ENCODE measurements at places on chromosomes 7 and 10.

DNA sequence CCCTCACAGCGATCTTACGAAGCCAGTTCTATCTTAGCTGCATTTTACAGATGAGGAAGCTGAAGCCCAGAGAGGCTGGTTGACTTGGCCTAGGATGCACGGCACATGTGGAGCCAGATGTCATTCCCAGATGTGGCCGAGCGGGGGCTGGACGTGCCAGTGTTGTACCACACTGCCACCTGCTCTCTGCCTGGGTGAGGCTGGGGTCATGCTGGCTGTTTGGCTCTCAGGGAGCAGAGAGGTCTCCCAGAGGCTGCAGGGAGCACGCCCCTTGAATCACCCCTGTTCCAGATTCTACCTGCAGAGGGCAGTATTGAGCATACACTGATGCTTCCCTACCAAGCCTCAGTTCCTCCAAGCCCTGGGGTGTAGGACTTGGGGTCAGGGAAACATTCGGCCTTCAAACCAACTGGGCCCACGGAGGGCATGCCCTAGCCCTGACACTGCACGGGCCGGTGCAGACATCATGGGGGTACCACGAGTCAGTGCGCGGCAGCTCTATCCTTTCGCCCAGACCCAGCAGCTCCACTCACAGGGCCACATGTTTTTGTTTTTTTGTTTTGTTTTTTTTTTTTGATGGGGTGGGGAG, 3.8 kb upstream of the GTF2IRD1 start:
- peak; percentile 70 for DNase-seq

DNA sequence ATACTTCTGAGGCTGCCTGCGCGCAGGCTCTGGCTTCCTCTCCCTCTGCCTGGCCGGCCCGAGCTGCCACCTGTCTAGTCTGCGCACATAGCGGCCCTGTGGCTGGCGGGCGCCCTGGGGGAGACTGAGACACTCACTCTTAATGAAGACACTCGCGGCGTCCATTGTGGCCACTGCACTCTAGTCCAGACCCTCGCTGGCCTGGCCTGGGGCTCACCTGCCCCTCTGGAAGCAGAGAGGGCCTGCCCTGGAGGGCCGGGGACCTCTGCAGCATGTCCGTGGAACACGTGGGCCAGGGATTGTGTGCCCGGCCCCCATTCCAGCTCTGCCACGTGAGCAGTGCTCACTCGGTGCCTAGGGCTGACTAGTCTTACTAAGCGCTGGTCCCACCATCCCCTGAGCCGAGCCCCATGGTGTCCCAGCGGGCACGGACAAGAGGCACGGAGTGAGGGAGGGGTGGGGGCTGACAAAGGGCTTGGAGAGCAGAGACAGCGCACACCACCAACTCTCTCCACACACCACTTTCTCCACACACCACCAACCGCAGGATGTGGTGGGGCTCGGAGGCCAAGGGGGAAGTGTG, 149.3 kb downstream of the ELFN1 start:
- no peak for DNase-seq

- DNase-seq, result peak; percentile 94
These were observed at the start of gene EBF3 for GRCh38 chr10:129963641-129964501. Gene EBF3, minus strand, starts transcription at chr10:129964274. Its CDS starts 506 bp downstream, at chr10:129963768.

GRCh38 chr10:124573726-124574455, 112.3 kb downstream of the LHPP start:
- no peak for DNase-seq

DNA sequence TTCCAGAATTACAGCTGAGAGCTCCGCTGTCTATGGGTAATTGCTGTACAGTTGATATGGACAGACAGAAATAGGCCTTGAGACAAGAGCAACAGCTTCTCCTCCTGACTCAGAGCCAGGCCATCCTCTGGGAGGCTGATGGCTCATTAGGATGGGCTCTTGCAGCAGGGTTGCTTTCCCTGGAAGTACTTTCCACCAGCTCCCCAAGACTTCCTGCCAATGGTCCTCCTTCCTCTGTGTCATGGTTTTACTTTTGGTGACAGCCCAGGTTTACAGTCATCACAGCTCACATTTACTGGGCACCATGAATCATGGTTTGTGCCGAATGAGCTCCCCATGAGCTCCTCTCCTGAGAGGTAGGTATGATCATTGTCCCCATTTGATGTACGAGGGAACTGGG, 131.8 kb downstream of the HECW1 start:
- DNase-seq, result no peak

DNA sequence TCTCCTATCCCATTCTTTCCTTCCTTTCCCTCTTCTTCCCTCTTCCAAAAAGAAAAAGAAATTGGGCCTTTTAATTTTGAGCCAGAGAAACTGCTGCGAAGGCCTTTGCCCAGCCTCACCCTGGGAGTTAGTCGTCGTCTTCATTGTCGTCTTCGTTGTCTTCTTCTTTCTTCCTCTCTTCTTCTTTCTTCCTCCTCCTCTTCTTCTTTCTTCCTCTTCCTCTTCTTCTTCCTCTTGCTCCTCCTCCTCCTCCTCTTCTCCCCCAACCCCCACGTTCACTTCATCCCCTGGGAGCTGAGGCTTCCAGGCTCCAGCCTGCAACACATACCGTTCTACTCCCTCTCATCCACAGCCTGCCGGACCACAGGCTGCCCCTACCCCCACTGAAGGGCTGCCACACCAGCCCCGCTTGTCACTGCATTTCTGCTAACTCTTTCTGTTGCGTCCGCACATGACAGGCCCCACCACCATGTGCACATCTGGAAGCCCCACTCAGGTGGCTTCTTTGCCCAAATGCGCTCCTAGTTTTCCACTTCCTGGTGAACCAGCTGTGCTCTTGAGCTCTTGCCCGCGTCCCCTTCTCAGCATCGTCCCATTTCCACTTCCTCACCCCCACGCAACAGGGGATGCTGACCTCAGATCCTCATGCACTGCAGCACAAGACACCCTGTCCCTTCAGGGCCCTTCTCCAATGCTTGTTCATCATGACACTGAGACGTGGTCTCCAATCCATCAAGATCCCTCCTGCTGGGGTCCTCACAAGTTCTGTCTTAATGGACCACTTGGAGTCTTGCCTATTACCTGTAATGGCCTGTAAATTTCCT, 94.9 kb upstream of the SH2B2 start:
- no peak for DNase-seq

- DNase-seq, result no peak
These were observed 15.9 kb downstream of the SKIDA1 start for GRCh38 chr10:21509341-21510240.

GRCh38 chr7:47771336-47771989, 176.8 kb downstream of the PKD1L1 start:
- no peak for DNase-seq

DNA sequence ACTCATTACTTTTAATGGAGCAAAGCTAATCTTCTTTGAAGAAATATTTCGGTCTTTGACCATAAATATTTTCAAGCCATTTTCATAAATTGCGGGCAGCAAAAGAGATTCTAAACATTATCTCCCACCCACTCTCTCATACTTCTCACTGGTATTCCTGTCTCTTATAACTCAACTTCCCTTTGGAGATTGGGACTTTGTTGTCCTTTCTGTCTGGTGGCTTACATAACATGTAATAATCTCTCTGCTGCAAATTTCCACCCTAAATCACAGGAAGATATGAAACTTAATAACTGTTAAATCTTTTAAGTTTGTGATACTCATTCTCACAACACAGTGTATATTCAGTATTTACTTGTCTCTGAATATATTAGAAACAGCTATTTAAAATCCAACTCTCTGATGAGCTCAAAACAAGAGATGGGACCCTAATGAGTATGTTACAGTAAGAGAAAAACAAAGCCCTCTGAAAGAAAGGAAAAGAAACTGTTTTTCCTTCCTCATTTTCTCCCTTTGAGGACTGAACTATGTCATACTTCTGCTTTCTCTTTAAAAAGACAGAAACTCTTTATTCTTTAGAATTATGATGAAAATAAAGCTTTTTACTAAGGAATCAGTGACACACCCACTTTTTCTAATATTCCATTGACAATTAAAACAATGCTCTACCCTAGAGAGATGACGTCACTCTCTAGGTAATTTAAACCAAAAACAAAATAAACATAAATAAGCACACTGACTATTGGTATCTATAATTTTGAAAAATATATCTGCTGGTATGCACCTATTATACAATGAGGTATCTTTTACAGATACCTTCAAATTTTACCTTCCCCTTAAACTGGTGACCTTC, 14.7 kb downstream of the CALCR start:
- no peak for DNase-seq

DNA sequence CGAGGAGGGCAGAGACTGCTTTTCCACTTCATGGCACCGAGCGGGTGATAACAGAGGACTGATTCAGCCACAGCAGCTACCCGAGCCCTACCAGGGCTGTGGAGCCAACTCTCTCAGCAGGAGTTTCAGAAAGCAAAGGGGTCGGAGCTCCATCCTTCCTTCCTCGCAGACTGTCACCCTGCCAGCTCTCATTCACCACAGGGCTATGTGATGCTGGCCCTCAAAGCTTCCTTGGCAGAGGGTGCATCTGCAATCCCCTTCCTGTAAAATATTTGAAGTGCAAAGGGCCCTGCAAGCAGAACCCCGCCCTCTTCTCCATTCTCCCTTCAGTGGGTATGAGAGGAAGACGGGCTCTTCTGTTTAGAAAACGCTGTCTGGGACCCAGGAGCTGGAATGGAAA, 105.3 kb upstream of the LYZL2 start:
- DNase-seq, result no peak

- DNase-seq, result no peak
These were observed 117.5 kb upstream of the LAMB4 start for GRCh38 chr7:108247614-108248013.

DNA sequence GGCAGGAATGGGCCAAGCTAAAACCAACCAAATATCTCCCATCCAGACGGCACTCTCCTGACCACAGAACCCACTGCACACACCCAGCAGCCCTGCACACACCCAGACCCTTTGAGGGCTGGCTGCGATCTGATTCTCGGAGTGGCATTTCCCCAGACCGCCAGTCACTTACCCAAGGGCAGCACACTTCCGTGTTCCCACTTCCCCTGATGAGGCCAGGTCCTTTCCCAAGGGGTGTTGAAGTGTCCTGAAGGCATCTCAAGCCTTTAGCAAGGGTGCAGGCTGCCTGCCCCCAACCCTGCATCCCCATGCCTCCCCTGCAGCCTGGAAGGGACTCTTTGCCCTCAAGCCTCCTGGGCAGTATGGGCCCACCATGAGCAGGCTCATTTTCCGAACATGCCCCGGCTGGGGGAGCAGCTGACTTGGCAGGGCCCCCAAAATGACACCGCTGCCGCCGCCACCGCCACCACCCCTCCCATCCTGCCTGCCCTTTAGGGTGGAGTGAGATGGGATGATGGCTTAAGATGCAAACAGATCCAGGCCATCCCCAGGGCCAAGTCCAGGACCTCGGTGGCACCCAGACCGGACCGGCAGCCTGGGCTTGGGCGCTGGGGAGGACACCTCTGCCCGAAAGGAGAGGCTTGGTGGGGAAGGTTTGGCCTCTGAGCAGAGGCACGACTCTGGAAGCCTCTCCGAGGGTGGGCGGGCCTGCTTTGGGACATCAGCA, 159.8 kb downstream of the NRF1 start:
- no peak for DNase-seq

- DNase-seq, result no peak
These were observed 3.2 kb downstream of the BZW2 start for GRCh38 chr7:16649196-16649595.

GRCh38 chr10:43065761-43066160, 11.1 kb upstream of the RET start:
- no peak for DNase-seq

- no peak for DNase-seq
These were observed 46.5 kb downstream of the COL17A1 start for GRCh38 chr10:104038958-104039752.

DNA sequence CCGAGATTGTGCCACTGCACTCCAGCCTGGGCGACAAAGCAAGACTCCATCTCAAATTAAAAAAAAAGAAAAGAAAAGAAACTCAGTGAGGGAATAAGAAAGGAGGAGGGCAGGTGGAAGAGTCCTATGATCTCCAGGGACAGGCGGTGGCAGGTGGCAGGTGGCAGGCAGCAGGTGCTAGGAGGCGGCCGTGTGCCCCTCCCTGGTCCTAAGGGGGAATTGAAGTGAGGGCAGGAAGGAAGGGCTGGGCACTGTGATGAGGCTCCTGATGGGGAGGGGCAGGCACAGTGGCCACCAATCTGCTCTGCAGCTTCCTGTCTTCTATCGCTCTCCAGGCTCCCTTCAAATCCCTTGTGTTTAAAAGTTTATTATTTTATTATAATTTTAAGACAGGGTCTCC, 41.2 kb upstream of the UBE3C start:
- DNase-seq, result no peak

DNA sequence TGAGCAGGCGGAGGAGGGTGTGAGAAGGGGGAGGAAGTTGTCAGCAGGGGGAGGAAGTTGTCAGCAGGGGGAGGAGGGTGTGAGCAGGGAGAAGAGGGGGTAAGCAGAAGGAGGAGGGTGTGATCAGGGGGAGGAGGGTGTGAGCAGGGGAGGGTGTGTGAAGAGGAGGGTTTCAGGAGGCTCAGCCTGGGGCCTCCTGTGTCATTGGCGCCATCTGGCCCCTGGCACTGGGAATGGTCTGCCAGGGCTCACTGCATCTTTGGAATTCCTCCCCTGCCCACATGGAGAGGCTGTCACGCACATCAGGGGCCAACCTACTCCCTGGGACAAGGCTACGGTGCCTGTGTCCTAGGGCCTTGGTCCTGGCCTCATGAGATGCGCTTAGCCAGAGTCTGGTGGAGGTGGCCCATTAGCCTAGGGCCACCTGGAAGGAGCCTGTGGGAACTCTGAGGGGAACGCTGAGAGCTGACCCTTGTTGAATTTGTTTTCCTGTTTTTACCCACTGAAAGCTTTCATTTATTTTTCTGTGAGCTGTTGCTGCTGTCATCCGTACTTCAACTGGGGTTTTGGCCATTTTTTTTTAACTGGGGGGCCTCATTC, 18.0 kb downstream of the CAMK2B start:
- DNase-seq, result peak; percentile 49

- no peak for DNase-seq
These were observed 526.7 kb upstream of the NRP1 start for GRCh38 chr10:33861016-33861704.

GRCh38 chr10:68047554-68048327, 27.3 kb downstream of the HERC4 start:
- no peak for DNase-seq

DNA sequence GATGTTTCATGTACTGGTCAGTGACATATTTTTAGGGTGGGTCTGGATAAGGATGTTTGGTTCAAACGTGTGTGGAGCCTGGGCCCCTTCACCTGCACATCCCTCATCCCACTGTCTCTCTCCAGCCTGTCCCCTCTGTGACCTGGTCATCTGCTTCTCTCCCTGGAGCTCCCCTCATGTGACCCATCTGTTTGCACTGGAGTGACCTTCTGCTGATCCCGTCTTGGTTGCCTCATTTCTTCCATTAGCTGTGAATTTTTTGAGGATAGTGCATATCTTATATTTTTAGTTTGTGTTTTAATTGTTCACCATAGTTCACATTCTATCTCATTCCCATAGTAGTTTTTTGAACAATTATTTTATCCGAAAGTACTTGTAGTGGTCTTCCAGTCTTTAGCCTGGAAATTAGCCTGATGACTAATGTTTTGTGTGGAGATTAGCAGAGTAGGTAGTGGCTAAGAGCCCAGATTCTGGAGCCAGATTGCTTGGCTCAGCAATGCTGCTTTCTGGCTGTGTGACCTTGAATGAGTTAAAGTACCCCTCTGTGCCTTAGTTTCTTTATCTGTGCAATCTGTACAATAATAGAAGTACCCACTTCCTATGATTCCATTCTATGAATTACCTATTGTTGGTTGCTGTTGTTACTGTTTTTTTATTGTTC, 224.5 kb downstream of the LRMDA start:
- no peak for DNase-seq

- DNase-seq, result no peak
These were observed 32.4 kb downstream of the TMEM243 start for GRCh38 chr7:87187120-87187519.

- no peak for DNase-seq
These were observed 64.6 kb downstream of the JAZF1 start for GRCh38 chr7:28116041-28116440.

Measured in BE2C (cell line).